ENCODE measurements at places on chromosomes 2 and 18.

DNA sequence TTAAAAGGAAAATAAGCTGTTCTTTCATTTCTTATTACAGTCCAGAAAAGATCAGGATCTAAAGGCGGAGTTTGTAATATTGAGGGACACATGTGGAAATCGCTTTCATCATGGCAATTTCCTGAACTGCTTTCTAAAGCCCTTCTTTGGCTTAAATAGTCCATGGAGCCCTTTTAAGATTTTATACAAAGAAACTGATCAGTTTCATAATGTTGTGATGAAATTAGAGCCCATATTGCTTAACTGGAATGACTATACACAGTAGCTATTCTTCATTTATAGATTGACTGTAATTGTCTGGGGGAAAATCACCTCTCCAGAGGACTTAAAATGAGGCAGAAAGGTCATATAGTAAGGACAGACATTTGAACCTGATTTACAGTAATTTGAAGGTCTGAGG is 322.2 kb downstream of the ETAA1 start:
- DNase-seq, result no peak
- peaks cover 6% of the 10 kb centered on the region for H3K36me3 ChIP-seq
- no peaks in the 10 kb centered on the region for H3K27me3 ChIP-seq
- H3K4me1 ChIP-seq, result peaks cover 14% of the 10 kb centered on the region
- no peak overlapping the region for H3K27ac ChIP-seq

GRCh38 chr2:67752199-67752598 is 310.6 kb downstream of the C1D start:
- H3K4me3 ChIP-seq, result no peak overlapping the region
- no peak overlapping the region for H3K27ac ChIP-seq
- H3K36me3 ChIP-seq, result no peaks in the 10 kb centered on the region
- DNase-seq, result no peak

GRCh38 chr2:240472078-240472790 is 36.8 kb downstream of the GPC1 start:
- H3K27ac ChIP-seq, result no peak overlapping the region
- no peaks in the 10 kb centered on the region for H3K27me3 ChIP-seq
- H3K4me3 ChIP-seq, result no peak overlapping the region
- DNase-seq, result no peak

- no peak overlapping the region for H3K27ac ChIP-seq
- peaks cover 6% of the 10 kb centered on the region for H3K36me3 ChIP-seq
- peaks cover 23% of the 10 kb centered on the region for H3K4me1 ChIP-seq
- H3K27me3 ChIP-seq, result no peaks in the 10 kb centered on the region
- no peak overlapping the region for H3K4me3 ChIP-seq
These were observed 266.8 kb upstream of the LYPD1 start for GRCh38 chr2:132936791-132937190.

GRCh38 chr2:54258166-54258565 is 2.1 kb upstream of the TSPYL6 start:
- DNase-seq, result no peak
- H3K36me3 ChIP-seq, result no peaks in the 10 kb centered on the region
- no peak overlapping the region for H3K4me3 ChIP-seq

GRCh38 chr2:45722477-45722876 is 71.0 kb downstream of the PRKCE start:
- DNase-seq, result no peak
- no peak overlapping the region for H3K27ac ChIP-seq
- H3K4me1 ChIP-seq, result no peaks in the 10 kb centered on the region
- peaks cover 12% of the 10 kb centered on the region for H3K27me3 ChIP-seq
- H3K4me3 ChIP-seq, result no peak overlapping the region

DNA sequence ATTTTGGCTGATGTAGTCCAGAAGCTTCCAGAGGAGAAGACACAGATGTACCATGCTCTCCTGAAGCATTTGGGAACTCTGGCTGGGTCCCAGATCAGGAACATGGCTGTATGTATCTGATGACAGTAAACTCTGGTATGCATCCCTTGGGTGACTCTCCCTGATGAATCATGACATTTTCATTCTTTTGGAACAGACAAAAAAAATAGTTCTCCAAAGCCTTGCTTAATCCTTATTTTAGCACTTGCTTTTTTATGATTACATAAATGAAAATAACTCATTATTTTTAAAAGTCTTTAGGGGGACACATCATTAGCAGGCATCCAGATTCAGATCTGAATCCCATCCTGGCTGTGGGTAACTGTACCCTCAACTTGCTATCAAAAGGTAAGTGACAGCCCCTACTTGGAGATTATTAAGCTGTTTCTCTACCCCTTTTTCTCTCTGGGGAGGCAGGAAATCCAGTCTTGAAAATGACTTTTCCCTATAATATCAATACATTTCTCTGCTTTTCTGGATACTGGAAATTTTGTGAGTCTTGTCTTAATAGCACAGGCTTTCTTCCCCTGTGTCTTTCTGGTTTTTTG is 23.3 kb downstream of the AOX1 start:
- no peak overlapping the region for H3K27ac ChIP-seq
- H3K4me1 ChIP-seq, result no peaks in the 10 kb centered on the region
- no peaks in the 10 kb centered on the region for H3K36me3 ChIP-seq
- H3K27me3 ChIP-seq, result peaks cover 13% of the 10 kb centered on the region
- no peak overlapping the region for H3K4me3 ChIP-seq

GRCh38 chr2:27710640-27711430 is 47.1 kb downstream of the SLC4A1AP start:
- no peak overlapping the region for H3K4me3 ChIP-seq
- H3K27me3 ChIP-seq, result peaks cover 6% of the 10 kb centered on the region
- no peaks in the 10 kb centered on the region for H3K36me3 ChIP-seq
- no peak overlapping the region for H3K27ac ChIP-seq
- H3K4me1 ChIP-seq, result peaks cover 27% of the 10 kb centered on the region

DNA sequence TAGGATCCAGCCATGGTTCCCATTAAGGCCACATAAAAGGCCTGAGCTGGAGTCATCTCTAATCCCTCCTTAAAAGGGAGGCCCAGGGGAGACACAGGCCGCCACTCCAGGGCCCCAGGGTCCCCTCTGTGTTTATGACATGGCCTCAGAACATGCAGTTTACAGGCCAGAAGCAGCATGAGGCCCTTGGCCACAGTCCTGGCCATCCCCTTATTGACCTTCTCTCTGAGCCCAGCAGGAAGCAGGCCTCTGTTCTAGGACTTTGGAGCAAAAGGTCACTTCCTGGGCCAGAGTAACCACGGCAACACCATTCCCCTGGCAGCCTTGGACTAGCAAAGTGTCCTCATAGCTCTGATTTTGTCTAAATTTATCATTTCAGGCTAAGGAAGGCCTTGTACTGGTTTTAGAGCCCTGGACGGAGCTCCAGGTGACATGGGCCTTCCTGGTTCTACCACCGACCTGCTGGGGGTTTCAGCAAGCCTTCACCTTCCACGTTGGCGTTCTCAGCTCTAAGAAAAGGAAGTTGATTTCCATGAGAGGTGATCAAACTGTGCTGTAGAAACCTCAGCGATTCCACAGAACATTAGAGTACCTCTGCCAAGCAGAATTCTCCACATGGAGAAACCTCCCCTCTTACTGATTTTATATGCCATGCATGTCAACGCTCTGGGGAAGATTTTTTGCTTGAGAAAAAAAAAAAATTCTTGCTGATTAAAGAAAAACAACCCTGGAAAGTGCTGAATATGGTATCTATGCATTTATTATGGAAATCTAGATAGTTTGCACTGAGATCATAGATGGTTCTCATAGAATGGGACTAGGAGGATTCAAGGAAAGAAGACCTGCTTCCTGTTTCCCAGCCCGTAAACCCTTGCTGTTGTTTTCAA is 53.7 kb downstream of the HS1BP3 start:
- H3K4me3 ChIP-seq, result peak overlapping the region; percentile 63
- peak overlapping the region; percentile 97 for H3K27ac ChIP-seq
- H3K27me3 ChIP-seq, result no peaks in the 10 kb centered on the region
- peaks cover 96% of the 10 kb centered on the region for H3K4me1 ChIP-seq
- no peaks in the 10 kb centered on the region for H3K36me3 ChIP-seq
- DNase-seq, result peak; percentile 41

DNA sequence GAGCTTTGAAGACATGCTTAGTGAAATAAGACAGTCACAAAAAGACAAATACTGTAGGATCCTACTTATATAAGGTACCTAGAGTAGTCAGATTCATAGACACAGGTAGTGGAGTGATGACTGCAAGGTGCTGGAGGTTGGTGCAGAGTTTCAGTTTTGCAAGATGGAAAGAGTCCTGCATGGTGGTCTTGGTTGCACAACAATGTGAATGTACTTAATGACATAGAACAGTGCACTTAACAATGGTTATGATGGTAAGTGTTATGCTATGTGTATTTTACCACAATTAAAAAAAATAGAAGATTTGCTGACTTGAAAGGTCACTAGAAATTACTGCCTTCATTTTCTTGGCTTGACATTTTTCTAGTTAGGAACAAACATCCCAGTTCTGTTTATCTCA is 9.5 kb downstream of the CERS6 start:
- DNase-seq, result no peak
- H3K27me3 ChIP-seq, result no peaks in the 10 kb centered on the region
- H3K27ac ChIP-seq, result peak overlapping the region; percentile 52
- H3K36me3 ChIP-seq, result peaks cover 15% of the 10 kb centered on the region
- H3K4me3 ChIP-seq, result no peak overlapping the region

- H3K27ac ChIP-seq, result no peak overlapping the region
- H3K4me1 ChIP-seq, result no peaks in the 10 kb centered on the region
- H3K27me3 ChIP-seq, result peaks cover 10% of the 10 kb centered on the region
- H3K4me3 ChIP-seq, result no peak overlapping the region
These were observed 30.7 kb downstream of the CAMKMT start for GRCh38 chr2:44392338-44392943.

DNA sequence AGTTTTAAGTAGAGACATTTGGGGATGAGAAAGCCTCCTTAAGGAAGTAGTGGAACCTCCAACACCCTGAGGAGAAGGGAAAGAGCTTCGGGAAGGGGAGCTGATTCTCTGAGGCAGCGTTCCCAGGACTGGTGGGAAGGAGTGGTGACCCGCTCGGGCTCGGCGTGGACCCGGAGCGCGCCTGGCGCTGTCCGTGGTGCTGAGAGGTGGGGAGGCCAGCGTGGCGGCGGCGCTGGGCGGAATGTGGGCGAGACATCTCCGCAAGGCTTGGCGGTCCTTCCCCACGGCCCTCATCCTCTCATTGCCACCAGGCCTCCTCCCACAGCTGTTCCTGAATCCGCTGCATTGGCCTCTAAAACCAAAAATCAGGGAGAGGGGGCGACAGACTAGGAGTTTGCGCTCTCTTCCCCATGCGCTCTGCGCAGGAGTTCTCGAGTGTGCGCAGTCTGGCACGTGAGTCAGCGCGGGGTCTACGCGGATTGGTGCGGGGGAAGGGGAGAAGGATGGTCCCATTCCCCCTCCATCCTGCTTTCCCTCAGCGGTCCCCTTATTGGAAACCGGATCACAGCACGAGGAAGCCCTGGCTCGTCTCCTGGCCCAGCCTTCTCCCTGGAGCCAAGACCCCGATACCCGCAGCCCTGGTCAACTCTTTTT is 857 bp downstream of the RESP18 start:
- no peak overlapping the region for H3K4me3 ChIP-seq
- no peak overlapping the region for H3K27ac ChIP-seq
- H3K27me3 ChIP-seq, result peaks cover 96% of the 10 kb centered on the region
- peak; percentile 95 for DNase-seq

DNA sequence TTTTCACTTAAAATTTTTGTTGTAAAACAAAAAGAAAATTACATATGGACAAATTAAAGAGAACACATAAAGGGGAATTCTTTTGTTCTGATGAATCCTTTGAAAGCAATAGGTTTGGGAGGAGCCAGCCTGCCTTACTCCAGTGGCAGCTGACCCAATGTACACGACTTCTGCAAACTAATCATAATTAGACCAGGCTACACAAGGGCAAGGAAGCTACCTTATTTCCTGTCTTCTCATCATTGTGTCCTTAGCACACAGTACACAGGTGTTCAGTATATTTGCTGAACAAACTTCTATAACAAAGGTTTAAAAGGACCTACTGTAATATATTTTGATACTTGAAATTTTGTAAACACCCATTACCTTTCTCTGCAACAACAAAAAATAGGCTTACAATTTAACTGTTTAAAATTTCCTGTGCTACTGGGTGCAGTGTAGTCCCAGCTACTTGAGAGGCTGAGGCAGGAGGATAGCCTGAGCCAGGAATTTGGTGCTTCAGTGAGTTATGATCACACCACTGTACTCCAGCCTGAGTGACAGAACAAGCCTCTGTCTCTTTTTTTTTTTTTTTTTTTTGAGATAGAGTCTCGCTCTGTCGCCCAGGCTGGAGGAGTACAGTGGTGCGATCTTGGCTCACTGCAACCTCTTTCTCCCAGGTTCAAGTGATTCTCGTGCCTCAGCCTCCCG is 18.9 kb downstream of the KCNG3 start:
- no peaks in the 10 kb centered on the region for H3K27me3 ChIP-seq
- no peak for DNase-seq
- no peaks in the 10 kb centered on the region for H3K36me3 ChIP-seq
- H3K4me3 ChIP-seq, result no peak overlapping the region
- H3K27ac ChIP-seq, result no peak overlapping the region

- H3K4me1 ChIP-seq, result peaks cover 39% of the 10 kb centered on the region
- peaks cover 33% of the 10 kb centered on the region for H3K36me3 ChIP-seq
- no peak overlapping the region for H3K4me3 ChIP-seq
- no peak for DNase-seq
These were observed 63.9 kb downstream of the DGKD start for GRCh38 chr2:233418052-233418760.

GRCh38 chr2:170377500-170378207 is 199.7 kb downstream of the MYO3B start:
- no peak overlapping the region for H3K4me3 ChIP-seq
- no peaks in the 10 kb centered on the region for H3K4me1 ChIP-seq
- peaks cover 6% of the 10 kb centered on the region for H3K27me3 ChIP-seq
- H3K36me3 ChIP-seq, result no peaks in the 10 kb centered on the region
- no peak for DNase-seq

GRCh38 chr2:131016826-131017741 is 76.2 kb downstream of the FAM168B start:
- no peak for DNase-seq
- no peaks in the 10 kb centered on the region for H3K36me3 ChIP-seq
- H3K27ac ChIP-seq, result no peak overlapping the region
- H3K4me3 ChIP-seq, result no peak overlapping the region
- H3K27me3 ChIP-seq, result peaks cover 9% of the 10 kb centered on the region

DNA sequence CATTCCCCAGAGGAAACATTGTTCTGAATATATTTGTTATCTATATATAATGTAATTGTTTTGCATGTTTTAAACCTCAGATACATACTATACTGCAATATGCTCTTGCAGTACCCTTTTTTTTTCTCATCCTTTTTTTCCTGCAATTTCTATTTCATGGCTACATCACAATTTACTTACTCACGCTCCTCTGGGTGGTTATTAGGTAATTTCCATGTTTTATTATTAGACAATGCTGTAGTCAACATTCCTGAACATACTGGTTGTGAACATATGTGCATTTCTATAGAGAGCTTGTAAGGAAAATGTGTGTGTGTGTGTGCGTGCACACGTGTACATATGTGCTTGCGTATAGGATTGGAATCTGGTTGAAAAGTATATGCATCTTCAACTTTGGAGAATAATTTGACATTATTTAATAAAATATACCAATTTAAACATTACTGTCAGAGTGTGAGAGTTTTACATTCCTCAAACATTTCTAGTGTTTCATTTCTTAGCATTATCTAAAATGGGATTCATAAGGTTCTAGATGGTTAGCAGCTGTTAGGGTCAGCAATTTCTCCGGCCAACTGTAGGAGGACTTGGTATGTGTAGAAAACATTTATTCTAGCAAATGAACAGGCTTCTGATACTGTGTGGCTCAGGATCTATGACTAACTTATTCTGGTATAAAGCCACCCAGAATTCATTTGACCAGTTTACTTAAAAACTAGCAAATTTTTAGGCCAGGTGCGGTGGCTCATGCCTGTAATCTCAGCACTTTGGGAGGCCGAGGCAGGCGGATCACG is 22.4 kb downstream of the NCOA1 start:
- no peaks in the 10 kb centered on the region for H3K36me3 ChIP-seq
- H3K4me3 ChIP-seq, result no peak overlapping the region
- H3K27me3 ChIP-seq, result no peaks in the 10 kb centered on the region
- no peak overlapping the region for H3K27ac ChIP-seq
